ENCODE measurements at places on chromosomes 2 and 18. TPM values are rescaled to one million over a fixed set of nuclear protein-coding genes. Genes with fewer than 3 reads are reported as not detected.

- no peak for DNase-seq
Measured at GRCh38 chr2:205586626-205587025, 95.7 kb upstream of the NRP2 start.

DNA sequence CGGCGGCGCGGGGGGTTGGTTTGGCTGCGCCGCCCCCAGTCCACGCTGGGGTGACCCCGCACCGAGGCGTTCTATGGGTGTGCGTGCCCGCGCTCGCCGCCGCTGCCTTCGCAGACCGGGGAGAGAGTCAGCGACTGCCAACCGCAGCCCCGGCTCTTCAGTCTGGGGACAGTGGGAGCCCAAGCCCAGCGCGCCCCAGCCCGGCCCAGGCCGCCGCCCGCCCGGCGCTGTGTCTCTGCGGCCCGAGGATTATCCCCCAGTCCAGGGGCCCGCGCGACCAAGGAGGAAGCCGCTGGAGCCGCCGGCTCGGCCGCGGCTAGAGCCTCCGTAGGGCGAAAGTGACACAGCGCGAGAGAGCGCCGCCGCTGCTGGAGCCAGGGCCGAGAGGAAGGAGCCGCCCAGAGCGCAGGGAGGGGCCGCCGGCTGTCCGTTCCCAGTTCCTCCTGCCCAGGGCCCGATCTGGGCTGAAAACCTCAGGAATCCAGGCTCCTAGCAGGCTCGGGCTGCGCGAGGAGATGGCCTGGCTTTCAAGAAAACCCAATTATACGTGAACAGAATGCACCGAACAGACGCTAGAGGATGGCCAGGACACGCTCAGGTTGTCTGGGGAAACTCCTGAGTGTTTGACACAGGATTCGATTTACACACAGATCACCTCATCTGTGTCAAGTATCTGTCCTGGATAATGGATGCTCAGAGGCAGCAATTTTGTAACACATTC is 2.4 kb downstream of the CTIF start:
- peak; percentile 91 for DNase-seq

DNA sequence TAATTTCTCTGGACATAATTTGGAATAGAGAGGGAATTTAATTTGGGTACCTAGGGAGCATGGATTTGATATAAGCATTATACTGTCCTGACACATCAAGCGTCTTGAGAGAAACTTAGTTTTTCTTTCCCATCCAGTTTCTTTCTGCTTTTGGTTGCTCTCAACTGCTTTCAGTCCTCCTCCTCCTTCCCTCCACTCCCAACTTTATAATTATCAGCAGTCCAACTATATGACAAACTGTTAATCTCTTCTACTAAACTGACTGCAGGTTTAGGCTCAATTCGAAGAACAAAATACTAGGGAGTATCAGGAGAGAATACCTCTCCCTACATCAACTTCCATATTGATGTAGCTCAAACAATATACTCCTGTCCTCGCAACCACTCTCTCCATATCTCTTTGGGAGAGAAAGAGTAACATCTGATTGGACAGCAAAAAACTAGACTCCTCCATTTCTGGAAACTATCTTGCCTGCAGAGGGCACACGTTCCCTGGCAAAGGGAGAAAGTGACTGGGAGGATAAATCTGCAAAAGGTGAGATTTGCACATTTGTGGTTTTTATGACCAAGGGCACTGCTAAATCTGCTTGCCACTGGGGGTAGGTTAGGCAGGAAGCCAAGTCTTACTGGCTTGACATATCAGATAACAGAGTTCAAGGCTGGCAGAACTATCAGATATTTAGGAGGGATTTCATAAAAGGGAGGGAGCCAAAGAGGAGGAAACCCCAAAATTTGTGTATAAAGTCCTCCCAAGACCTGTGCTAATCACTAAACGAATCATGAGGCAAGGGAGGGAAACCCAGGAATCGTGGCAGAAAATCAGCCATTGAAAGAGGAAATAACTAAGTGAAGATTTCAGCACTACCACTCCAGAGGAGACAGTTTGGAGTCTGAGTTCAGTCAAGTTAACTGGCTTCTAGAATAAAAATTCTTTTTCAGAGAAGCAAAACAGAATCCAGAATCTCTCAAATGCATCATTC is 40.0 kb downstream of the ICA1L start:
- DNase-seq: no peak

ITPRID2 gene
- total RNA-seq: 64.5 TPM

TLX2 gene
- total RNA-seq: not detected

DNA sequence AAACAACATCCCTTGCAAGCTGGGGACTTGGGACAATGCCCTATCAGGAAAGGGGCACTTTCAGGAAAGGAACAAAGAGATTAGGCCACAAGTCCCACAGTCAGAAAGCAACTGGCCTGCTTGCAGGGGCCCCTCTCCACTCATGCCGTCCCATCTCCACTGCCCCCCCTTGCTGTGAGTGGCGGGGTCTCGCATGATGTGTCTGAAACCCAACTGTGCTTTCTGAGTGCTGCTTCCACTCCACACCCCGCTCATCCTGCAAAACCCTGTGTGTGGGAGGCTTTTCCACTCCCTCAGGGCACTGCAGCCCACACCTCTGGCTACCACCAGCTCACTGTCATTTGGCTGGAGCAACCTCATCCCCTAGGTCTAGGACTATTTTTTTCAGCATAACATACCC is 7.9 kb downstream of the HS6ST1 start:
- no peak for DNase-seq

DNA sequence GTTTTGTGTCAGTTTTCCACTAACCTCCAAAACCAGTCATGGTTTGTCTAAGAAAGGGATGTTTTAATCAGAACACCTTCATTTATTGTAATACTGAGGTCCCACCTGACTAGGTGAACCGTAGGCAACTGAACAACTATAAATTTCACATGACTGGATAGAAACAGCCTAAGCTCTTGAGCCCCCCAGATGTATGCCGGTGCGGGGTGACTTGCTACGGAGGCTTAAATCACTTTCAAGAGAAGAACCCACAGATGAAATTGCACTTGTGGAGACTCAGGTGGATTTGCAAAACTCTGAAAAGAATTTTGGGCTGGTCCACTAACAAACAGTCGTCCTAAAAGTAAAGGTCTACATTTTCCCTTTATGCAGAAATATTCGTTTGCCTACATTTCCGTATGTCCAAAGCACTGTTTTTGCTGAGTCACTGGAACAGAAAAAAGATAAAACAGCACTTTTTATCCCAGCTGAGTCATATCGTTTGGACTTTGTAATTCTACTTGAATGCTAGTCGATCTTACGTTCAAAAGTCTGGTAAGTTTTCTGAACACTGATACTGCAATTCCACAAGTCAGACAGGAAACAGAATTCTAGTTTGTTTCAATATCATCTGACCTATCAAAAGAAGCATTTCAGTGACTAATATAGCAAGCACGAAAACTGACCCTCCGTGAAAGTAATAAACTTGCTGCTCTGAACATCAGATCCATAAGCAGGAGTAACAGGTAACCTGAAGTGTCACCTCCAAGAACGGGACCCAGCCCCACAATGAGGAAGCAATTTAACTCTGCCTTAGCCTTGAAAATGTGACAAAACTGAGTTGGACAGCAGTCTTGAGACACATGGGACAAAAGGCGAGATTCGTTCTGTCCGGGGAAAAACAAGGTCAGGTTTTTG is 18.1 kb downstream of the ZNF516 start:
- no peak for DNase-seq

KIF1A gene
- total RNA-seq: 1.5 TPM

GRCh38 chr18:48348739-48349138 is 60.4 kb downstream of the ZBTB7C start:
- no peak for DNase-seq

DNA sequence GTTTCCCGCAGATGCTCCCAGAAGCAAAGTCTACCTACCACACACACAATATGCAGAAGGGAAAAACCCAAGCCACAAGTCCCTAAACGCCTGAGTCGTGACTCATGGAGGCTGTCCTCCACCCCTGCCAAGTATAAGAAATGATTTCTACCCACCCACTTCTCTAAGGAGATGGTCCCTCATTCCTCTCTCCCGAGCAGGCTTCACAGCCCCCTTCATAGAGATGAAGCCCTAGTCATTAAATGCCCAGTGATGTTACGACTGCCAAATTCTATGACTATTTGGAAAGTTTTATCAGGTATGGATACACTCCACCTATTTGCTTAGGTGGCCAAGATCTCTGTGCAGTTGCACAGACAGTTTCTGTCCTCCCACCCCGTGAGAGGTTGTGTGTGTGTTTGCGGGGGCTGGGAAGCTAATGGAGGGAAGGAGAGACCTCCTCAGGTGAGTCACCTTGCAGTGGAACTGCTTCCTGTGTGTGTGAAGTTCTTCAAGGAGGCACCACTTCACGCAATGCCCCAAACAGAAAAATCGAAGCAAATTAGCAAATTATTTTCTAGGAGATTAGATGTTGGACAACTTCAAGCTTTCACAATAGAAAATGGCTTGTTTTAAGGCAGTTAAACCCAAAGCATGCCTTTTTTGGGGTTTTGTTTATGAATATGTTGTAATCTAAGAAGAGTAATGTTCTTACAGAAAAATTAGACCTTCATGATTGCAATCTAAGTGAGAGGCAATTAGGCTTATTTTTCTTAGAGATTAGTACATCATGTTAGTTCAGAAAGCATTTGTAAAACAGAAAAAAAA is 175.2 kb downstream of the TGIF1 start:
- no peak for DNase-seq

GRCh38 chr2:11101430-11101829 is 53.8 kb upstream of the SLC66A3 start:
- DNase-seq: no peak

Measured in Right ventricle myocardium inferior (tissue), 1 donor.